Muscle of leg (tissue), 16 donors: ENCODE measurements at places on chromosomes 1 and 21. TPM values are rescaled to one million over a fixed set of nuclear protein-coding genes. Genes with fewer than 3 reads are reported as not detected.

DNA sequence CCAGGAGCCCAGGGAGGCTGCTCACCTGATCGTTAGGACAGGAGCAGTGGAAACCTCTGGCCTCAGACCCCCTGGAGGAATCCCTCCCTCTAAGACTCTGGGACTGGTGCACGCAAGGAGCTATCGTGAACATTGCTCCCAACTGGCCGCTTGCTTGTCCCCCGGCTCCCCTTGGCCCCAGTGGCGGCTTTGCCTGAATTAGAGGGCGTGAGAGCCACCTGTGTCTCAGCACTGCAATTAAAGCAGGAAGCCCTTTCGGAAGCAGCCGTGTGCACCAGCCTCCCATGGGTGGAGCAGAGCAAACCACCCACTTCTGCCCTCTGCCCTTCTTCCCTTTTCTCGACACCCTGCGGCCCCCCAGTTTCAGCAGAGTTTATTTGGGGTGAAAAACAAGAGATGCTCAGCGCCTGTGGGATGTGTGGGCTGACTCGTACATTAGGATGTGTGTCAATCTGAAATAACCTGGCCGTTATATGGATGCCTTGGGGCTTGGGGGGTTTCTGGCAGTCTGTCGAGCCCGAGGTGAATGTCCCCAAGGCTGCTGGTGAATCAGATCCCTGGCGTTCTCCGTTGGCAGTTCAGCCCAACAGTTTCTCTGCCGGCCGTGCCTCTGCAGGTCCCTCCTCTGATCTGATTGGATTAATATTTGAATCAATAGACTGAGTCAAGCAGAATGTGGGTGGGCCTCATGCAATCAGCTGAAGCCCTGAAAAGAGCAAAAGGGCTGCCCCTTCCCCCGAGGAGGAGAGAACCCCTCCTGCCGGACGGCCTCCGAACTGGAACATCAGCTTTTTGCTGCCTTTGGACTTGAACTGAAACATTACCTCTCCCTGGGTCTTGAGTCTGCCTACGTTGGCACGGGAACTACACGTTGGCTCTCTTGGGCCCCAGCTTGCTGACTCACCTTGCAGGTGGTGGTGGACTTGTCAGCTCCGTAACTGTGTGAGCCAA lies 7.3 kb upstream of the UMODL1 start:
- no peaks in the 10 kb centered on the region for H3K36me3 ChIP-seq
- H3K27me3 ChIP-seq: peaks cover 37% of the 10 kb centered on the region
- H3K27ac ChIP-seq: no peak overlapping the region

DNA sequence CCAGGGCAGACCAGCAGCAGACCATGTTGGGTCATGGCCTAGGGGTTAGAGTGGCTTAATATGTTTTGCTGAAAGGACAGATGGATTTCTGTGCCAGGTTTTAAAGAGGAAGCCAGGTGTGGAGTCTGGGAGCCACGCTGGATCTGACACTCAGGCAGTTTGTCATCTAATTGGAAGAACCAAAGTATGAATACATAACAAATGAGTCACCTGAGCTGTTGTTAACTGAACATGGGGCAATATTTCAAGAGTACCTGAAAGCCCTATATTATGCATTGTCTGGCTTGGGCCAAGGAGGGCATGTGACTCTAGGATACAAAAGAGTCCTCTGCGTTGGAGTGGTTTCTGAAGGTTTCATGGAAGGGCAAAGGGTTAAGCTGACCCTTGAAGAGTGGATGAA lies 70.6 kb downstream of the LMO4 start:
- no peak overlapping the region for H3K4me3 ChIP-seq
- H3K27ac ChIP-seq: no peak overlapping the region
- H3K4me1 ChIP-seq: peaks cover 5% of the 10 kb centered on the region
- no peaks in the 10 kb centered on the region for H3K27me3 ChIP-seq
- no peak for DNase-seq
- H3K36me3 ChIP-seq: no peaks in the 10 kb centered on the region

GRCh38 chr1:22491995-22492715 lies 40.5 kb downstream of the ZBTB40 start:
- peak; percentile 9 for DNase-seq
- H3K4me3 ChIP-seq: no peak overlapping the region
- no peaks in the 10 kb centered on the region for H3K27me3 ChIP-seq

GRCh38 chr1:62235576-62235975 lies 40.9 kb downstream of the L1TD1 start:
- H3K36me3 ChIP-seq: no peaks in the 10 kb centered on the region
- H3K4me3 ChIP-seq: no peak overlapping the region
- no peaks in the 10 kb centered on the region for H3K27me3 ChIP-seq
- H3K27ac ChIP-seq: no peak overlapping the region

DNA sequence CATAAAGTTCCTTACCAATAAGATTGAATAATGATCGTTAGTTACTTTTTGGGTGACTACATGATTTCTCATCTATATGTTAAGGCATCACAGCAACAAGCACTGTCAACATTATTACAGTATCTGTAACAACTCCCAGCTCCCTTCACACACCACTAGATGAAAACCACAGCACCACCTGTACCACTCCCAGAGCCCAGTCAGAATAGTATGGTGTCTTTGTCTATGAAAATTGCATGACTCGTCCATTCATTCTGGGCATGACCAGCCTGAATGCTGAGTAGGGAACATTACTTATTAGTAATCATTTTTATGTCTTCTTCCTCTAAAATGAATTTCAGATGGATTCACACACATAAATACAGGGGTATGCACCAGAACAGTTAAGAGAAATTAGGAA lies 7.0 kb downstream of the OLFML2B start:
- peaks cover 53% of the 10 kb centered on the region for H3K36me3 ChIP-seq
- no peaks in the 10 kb centered on the region for H3K27me3 ChIP-seq
- H3K27ac ChIP-seq: no peak overlapping the region
- peaks cover 44% of the 10 kb centered on the region for H3K4me1 ChIP-seq
- DNase-seq: no peak
- no peak overlapping the region for H3K4me3 ChIP-seq

- H3K36me3 ChIP-seq: no peaks in the 10 kb centered on the region
- peak; percentile 83 for DNase-seq
- H3K4me3 ChIP-seq: no peak overlapping the region
- peaks cover 12% of the 10 kb centered on the region for H3K4me1 ChIP-seq
Measured at GRCh38 chr1:59292562-59292961, 4.3 kb upstream of the FGGY start.

- no peak overlapping the region for H3K27ac ChIP-seq
- H3K4me1 ChIP-seq: peaks cover 50% of the 10 kb centered on the region
- no peaks in the 10 kb centered on the region for H3K27me3 ChIP-seq
- DNase-seq: no peak
Measured at GRCh38 chr1:25556791-25557476, 13.5 kb downstream of the LDLRAP1 start.

GRCh38 chr1:65360648-65361047 lies 51.3 kb downstream of the DNAJC6 start:
- no peaks in the 10 kb centered on the region for H3K36me3 ChIP-seq
- no peaks in the 10 kb centered on the region for H3K4me1 ChIP-seq
- H3K27ac ChIP-seq: no peak overlapping the region
- H3K27me3 ChIP-seq: no peaks in the 10 kb centered on the region

- peaks cover 44% of the 10 kb centered on the region for H3K36me3 ChIP-seq
- H3K27me3 ChIP-seq: no peaks in the 10 kb centered on the region
- H3K4me1 ChIP-seq: peaks cover 57% of the 10 kb centered on the region
- H3K4me3 ChIP-seq: no peak overlapping the region
Measured at GRCh38 chr1:154943649-154944400, 7.3 kb upstream of the PMVK start.

DNA sequence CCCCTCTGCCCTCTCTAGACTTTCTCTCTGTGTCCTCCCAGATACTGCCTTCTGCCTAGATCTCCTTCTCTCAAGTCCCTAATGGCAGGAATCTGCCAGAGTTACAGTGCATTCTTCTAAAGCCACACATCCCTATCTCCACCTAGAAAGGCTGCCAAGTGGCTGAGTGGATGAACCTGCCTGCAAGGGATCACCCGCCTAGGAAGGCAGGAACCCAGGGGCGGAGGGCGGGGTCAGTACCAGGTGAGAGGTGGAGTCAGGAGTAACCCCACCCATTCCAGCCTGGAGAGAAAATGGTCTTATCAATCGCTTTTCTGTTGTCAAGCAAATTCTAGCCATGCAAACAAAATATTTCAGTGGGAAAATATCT lies 60.8 kb downstream of the BCAR3 start:
- no peaks in the 10 kb centered on the region for H3K36me3 ChIP-seq
- H3K4me3 ChIP-seq: no peak overlapping the region
- H3K27ac ChIP-seq: no peak overlapping the region
- no peak for DNase-seq

- H3K27ac ChIP-seq: no peak overlapping the region
- H3K36me3 ChIP-seq: no peaks in the 10 kb centered on the region
- no peaks in the 10 kb centered on the region for H3K27me3 ChIP-seq
- H3K4me3 ChIP-seq: no peak overlapping the region
- H3K4me1 ChIP-seq: no peaks in the 10 kb centered on the region
- no peak for DNase-seq
Measured at GRCh38 chr1:232678185-232678886, 48.4 kb upstream of the SIPA1L2 start.

DNA sequence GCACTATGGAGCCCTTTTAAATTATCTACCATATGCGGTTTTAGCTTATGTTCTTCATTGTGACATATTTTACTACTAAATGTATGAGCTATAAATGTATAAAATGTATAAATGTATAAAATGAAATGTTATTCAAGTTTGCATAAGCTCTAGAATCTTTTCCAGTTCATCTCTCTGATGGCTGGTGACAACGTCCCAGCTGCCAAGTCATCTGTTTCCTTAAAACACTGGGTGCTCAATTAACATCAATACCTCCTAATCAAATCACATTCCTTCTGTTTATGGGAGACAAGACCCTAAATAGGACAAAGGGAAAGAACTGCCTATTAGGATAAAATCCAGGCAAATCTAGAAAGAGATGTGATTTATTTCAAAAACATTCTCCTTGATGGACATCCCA lies 22.9 kb downstream of the DSTYK start:
- peaks cover 12% of the 10 kb centered on the region for H3K36me3 ChIP-seq
- no peak for DNase-seq
- H3K4me3 ChIP-seq: no peak overlapping the region

DNA sequence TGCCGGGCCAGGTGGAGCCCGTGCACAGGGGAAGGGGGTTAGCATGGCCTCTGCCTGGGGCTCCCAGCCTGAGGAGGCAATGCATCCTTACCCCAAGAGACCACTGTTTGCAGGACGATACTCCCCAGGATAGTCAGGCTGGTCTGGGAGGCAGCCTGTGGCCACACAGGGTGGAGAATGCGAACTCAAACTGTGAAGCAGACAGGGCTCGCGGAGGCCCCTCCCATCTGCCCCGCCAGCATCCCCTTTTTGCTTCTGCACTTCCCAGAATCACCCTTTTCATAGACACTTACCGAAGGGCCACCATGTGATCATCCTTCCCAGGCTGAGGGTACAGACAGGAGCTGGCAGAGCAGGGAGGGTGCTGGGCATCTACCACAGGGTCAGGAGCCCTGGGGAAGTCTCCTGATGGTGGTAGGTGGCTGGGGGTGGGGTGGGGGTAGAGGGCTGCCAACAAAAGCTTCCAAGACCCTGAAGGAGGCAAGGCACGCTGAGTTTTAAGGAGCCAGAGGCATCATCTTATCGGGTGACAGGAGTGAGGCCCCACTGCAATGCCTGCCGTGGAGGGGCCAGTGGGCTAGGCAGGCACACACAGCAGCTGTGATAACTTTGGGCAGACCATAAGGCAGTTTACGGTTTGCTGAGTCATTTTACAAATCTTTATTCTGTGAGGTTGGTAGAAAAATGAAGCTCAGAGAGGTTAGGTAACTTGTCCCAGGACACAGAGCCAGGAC lies 31.3 kb upstream of the BTG2 start:
- DNase-seq: peak; percentile 59
- peaks cover 3% of the 10 kb centered on the region for H3K27me3 ChIP-seq
- H3K27ac ChIP-seq: peak overlapping the region; percentile 48
- H3K36me3 ChIP-seq: no peaks in the 10 kb centered on the region
- peaks cover 81% of the 10 kb centered on the region for H3K4me1 ChIP-seq

DNA sequence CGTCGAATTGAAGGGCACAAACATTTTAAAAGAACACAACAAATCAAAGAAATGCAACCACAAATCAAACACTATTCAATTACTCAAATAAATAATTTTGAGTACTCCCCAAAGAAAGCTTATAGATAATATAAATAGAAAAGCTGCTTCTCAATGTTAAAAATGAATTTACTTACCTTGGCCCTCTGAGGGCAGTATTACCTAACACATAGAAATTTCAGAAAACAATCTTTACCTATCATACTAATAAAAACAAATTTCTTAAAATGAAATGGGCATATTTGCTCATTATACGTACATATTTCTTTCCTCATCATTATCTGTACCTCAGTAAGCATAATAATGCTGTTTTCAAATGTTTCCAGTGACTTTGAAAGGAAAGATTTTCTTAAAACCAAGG lies 141.8 kb downstream of the AKT3 start:
- H3K36me3 ChIP-seq: no peaks in the 10 kb centered on the region
- H3K4me1 ChIP-seq: no peaks in the 10 kb centered on the region
- H3K27ac ChIP-seq: no peak overlapping the region
- H3K27me3 ChIP-seq: no peaks in the 10 kb centered on the region

- H3K27me3 ChIP-seq: no peaks in the 10 kb centered on the region
- H3K36me3 ChIP-seq: no peaks in the 10 kb centered on the region
- no peak overlapping the region for H3K27ac ChIP-seq
- DNase-seq: no peak
Measured at GRCh38 chr1:221667504-221667903, 74.4 kb downstream of the DUSP10 start.

DNA sequence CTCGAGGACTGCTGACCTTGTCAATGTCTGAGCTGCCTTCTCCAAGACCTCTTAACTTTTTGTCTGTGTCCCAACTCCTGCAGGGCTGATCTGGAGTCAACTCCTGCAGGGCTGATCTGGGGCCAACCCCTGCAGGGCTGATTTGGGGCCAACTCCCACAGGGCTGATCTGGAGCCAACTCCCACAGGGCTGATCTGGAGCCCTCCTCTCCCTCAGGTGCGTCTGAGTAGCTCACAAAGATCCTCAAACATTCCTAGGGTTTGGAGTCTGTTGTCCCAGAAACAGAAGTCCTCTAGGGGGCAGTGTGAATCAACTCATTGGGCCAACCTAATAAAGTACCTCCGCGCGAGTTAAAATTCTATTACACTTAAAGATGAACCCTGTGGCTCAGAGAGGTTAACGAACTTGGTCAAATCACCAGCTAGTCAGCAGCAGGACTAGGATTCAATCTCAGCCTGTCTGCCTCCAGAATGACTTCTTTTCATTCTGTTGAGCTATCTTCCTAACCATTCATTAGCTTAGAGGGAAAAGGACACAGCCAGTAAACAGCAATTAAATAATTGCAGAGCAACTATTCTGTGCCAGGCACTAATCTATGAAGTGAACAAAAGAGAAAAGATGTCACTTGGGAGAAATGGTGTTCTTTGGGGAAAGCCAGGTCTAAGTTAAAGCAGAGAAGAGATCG lies 17.2 kb upstream of the RLF start:
- no peak overlapping the region for H3K4me3 ChIP-seq
- no peak overlapping the region for H3K27ac ChIP-seq
- H3K4me1 ChIP-seq: no peaks in the 10 kb centered on the region
- peak; percentile 76 for DNase-seq

Gene NCAM2
- total RNA-seq: 4.5 TPM

Gene PPIAL4G
- 0.04 TPM for total RNA-seq

Gene OLFML3
- 194 TPM for total RNA-seq

Gene DENND2C
- 7.4 TPM for total RNA-seq
